Posterior cingulate gyrus (tissue), 11 donors: ENCODE measurements at places on chromosomes 2 and 18.

DNA sequence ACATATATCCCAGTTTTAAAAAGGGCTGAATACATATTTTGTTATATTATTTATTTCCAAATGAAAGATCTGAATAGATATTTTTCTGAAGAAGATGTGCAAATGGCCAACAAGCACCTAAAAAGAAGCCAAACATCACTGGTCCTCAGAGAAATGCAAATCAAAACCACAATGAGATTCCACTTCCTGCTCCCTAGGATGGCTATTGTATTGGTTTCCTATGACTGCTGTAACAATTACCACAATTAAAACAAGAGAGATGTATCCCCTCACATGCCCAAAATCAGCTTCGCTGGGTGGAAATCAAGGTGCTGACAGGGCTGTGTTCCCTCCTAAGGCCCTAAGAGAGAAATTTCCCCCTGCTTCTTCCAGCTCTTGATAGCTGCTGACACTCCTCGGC, 23.2 kb downstream of the ABCB11 start:
- no peak for DNase-seq

DNA sequence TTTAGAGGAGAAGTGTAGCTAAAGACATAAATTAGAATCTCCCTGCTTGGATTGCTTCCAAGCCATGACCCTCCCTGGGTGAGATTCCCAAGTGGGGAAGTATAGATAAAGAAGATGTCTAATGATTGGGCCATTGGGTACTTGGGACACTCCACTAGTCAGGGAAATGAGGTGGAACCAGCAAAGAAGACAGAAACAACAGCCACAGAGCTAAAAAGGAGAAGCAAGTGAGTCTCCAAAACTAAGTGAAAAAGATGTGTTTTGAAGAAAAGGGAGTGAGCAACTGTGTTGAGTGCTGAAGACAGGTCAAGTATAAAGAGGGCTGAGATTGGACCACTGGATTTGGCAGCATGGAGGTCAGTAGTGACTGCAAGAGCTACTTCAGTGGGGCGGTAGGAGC, 276.7 kb upstream of the STON1 start:
- no peak for DNase-seq

DNA sequence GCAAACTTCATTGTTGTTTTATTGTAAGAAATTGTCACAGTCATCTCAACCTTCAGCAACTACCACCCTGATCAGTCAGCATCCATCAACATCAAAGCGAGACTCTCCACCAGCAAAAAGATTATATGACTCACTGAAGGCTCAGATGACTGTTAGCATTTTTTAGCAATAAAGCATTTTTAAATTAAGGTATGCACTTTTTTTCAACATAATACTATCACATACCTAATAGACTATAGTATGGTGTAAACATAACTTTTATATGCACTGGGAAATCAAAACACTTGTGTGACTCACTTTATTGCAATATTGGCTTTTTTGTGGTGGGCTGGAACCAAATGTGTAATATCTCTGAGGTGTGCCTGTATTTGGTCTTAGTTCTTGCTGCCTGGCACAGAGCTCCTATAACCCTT, 15.6 kb downstream of the SCN1A start:
- no peak for DNase-seq

- peak; percentile 97 for DNase-seq
Measured at GRCh38 chr2:96507957-96508520, 2.9 kb upstream of the NEURL3 start.

DNA sequence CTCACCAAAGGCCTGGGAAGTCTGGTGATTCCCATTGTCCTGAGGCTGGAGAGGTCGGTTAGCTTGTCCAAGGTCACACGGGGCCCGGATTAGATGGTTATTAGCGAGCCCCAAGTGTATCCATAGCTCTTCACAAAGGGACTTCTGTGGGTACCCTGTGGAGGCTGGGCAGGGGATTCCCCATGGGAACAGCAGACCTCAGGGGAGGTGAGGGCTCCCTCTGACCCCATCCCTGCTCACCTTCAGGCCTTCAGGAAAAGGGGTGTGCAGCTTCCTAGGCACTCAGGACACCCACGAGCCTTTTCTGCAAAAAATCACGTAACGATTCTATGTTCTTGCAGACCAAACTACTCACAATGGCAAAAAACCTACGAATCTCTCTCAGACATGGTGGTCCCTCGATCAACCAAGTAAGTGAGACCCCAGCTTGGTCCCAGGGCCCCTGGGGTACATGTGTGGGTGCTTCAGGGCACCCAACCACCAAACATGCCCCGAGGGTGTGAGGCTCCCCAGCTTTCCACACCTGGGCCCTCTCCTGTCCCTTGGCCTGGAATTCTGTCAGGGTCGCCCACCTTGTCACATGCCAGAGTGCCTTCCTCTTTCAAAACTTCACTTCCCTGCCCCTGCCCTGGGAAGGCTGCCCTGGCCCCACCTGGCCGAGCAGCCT, 40.3 kb downstream of the PDIA6 start:
- DNase-seq, result no peak

- no peak for DNase-seq
Measured at GRCh38 chr2:166125557-166125956, 2.3 kb downstream of the SCN1A start.

GRCh38 chr2:120842456-120843439, 107.1 kb downstream of the GLI2 start:
- DNase-seq, result peak; percentile 45

GRCh38 chr2:231184319-231184718, 14.1 kb upstream of the ARMC9 start:
- DNase-seq, result no peak

- no peak for DNase-seq
Measured at GRCh38 chr18:70310560-70311320, 21.9 kb downstream of the SOCS6 start.
